ENCODE measurements at places on chromosomes 13 and 19.

DNA sequence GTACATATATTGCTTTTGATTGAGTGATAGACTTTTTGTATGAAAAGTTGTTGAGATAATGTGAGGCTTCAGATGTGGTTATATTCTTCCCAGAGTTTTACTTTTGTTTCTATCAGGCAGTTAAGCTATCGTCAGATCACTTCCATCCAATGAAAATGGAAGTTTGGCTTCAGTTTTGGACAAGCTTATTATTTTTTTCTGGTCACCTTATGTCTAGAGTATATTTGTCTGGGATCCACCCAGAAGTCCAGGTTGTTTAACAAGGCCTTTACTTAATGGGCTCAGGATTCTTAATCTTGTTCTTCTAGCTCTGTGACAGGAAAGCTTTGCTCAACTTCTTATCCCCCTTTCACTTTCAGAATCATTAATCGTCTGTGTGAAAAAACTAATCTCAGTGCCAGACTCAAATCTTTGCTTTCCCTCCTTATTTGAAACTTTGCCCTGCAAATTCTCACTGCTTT, 150.9 kb downstream of the PDS5B start:
- no peak for DNase-seq

GRCh38 chr13:102555914-102556553, 40.8 kb upstream of the TPP2 start:
- peak; percentile 23 for DNase-seq

GRCh38 chr13:42394361-42394708, 122.4 kb downstream of the AKAP11 start:
- DNase-seq: no peak

DNA sequence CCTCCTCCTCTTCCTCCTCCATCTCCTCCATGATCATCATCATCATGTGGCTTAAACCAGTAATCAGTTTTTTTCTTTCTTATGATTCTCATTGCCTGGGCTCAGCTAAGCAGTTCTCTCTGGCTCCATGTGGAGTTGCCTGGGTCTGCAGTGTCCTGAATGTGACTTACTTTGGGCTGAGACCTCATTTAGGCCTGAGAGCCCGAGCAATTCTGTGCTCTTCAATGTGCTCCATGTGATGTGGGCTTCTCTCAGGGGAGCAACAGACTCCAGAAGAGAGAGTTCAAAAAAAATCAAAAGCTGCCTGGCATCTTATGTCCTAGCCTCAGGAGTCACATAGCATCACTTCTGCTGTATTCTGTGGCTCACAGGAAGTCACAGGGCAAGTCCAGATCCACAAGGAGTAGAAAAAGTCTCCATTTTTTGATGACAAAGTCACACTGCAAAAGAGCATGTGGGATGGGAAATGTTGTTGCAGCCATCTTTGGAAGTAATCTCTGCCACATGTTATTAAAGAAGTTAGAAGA, 128.7 kb downstream of the MAB21L1 start:
- no peak for DNase-seq

- DNase-seq: no peak
These were observed 24.9 kb downstream of the CPAMD8 start for GRCh38 chr19:17001603-17002183.

DNA sequence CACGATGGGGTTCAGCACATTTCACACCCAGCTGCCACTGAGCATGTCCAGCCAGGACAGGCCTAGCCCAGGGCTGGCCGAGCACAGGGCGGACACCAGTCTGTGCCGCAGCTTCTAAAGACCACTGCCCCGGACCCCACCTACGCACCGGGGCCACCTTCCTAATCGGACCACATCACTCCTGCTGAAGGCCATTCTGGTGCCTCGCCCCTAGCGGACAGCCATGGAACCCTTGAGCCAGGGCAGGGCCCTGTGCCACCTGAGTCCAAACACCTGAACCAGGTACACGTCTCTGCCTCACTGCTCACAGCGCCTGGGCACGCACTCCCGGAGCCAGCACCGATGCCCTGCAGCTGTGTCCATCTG, 8.4 kb upstream of the C13orf46 start:
- DNase-seq: no peak

DNA sequence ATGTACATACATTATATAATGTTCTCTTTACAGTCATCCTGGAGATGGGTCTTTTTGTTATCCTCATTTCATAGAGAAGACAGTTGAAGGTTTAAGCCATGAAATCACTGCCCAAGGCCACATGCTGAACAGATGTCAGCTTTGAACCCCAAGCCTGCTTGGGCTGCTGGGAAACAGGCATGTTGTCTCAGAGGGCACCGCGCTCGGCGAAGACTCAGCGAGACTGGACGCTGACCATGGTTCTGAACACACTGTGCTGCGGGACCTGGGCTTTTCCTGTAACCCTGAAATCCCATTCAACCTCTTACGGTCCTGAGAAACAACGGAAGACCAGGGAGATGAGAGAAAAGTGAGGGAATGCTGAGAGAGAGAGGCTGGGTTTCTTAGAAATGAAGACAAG, 27.3 kb downstream of the LRFN3 start:
- no peak for DNase-seq

- DNase-seq: no peak
These were observed 353.2 kb downstream of the SPRY2 start for GRCh38 chr13:79987761-79988160.

- DNase-seq: no peak
These were observed 5.4 kb upstream of the NLRP7 start for GRCh38 chr19:54952591-54953344.

DNA sequence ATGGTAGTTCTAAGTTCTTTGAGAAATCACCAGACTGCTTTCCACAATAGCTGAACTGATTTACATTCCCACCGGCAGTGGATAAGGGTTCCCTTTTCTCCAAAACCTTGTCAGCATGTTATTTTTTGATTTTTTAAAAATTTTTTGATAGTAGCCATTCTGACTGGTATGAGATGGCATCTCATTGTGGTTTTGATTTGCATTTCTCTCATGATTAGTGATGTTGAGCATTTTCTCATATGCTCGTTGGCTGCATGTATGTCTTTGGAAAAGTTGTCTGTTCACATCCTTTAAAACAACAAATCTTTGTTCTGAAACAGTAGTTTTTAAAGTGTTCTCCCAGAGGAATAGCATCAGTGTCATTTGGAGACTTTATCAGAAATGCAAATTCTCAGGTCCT, 77.5 kb upstream of the POMP start:
- no peak for DNase-seq

- no peak for DNase-seq
These were observed 19.6 kb downstream of the OLFM2 start for GRCh38 chr19:9916719-9917118.

DNA sequence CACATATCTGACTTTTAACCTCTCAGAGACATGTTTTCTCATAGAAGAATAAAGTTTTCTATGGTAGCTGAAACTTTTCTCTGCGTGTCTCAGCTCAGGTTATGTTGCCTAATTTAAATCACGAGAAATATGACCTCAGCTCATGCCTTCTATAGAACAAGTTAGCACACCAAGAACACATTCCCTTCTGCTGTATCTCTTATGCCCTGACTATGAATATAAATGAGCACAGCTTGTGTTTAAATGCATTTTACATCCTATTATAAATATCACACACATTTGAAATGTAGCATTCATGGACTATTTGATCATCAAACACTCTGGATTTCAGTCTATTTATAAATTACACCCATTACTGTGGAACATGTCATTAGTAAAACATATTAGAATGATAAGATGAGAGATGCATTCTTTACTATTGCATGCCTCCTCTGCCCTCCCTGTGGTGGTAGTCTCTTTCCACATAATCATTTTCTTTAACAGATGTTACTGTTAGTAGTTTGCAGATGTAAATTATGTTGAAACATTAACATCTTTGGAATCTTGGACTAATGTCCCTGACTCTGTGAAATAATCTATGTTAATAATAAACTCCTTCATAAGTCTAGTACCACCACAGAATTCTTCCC, 2044.9 kb upstream of the PCDH20 start:
- DNase-seq: no peak

DNA sequence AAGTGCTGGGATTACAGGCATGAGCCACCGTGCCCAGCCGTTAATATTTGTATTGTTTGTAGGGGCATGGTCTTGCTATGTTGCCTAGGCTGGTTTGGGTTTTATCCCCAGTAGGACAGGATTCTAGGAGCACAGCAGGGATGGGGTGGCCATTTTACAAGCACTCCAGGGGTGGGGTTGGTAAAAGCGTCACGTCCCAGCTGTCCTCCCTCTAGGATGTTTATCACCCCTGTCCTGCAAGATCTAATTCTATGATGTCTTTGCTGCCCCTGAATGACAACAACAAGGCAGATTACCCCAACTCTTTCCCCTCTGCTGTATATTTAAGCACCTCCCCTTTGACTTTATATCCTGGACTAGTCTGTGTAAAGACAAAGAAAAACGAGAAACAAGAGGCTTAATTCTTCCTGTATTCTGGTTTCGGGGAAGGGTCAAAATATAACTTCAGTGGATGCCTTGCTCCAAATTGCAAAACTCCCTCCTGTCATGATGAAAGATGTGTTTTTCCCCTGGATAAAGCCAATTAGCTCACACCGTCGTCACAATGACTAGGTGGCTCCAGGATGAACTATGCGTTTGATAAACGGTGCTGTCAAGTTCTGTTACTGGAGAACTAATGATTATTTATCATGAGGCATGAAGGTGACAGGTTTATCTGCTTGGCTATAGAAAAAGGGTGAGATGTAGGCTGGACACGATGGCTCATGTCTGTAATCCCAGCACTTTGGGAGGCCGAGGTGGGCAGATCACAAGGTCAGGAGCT, 27.8 kb upstream of the OR1M1 start:
- no peak for DNase-seq

DNA sequence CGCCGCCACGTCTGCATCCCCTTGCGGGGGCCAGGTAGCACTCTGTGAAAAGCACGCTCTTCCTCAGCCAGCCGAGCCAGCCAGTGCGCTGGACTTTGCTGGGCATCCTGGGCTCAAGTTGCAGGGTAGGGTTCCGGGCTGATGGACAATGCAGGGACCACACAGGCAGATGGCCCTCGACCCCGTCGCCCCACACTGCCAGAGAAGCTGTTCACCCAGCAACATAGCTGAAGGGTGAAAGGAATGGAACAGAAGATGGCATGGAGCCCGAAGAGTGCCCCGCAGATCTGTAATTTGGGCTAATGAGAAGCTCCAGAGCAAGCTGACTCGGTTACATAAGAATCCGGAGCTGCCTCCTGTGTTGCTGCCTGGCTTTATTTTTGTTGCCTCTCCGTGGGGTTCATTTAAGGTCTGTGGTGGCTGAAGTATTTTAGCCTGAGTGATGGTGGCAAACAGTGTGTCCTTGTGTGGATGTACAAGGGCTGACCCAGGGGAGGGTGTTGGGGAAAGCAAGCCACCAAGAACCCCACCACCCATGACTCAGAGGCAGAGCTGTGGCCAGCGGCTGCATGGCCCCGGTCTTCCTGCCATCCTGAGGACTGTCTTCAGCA, 105.8 kb downstream of the SOX1 start:
- DNase-seq: no peak

DNA sequence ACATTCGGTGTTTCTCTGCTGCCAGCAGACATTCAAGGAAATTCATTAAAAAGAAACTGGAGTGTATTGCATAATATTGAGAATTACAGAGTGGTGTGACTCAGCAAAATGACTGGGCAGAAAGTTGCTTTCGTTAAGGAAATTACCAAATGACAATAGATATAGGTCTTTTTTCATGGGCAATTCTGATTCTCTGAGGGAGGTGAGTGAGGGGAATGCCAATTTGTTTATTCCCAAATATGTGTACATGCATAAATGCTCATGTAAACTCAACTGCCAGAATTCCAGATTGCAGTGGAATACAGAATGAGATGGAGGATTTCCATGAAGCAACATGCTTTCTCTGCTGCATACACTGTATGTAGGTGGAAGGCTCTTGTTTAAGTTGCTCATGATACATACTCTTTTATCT, 1730.1 kb downstream of the SLITRK5 start:
- DNase-seq: no peak

DNA sequence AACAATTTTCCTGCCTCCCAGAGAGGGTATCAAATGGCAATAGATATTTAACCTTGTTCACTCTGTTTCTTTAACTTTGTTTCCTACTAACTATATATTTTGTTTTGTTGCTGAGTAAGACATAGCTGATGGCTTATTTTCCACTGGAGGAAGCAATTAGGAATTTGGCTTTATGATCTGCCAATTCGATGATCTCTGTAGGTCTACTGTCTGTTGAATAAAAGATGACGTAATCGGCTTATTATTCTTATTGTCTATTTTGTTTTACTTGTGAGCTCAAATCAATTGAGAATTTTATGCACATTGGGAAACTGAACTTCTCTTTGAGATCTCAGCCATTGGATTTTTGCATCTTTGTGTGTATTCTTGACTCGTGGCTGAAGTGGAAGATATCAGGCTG, 862.6 kb downstream of the EFNB2 start:
- no peak for DNase-seq

- no peak for DNase-seq
These were observed 28.8 kb downstream of the DEDD2 start for GRCh38 chr19:42188665-42189064.

- DNase-seq: no peak
These were observed 15.3 kb upstream of the RANBP3 start for GRCh38 chr19:5993201-5993600.

DNA sequence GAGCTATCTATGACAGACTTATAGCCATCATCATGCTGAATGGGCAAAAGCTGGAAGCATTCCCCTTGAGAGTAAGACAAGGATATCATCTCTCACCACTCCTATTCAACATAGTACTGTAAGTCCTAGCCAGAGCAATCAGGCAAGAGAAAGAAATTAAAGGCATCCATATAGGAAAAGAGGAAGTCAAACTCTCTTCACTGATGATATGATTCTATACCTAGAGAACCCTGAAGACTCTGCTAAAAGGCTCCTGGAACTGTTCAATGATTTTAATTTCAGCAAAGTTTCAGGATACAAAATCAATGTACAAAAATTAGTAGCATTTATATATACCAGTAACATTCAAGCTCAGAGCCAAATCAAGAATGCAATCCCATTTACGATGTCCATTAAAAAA, 21.7 kb upstream of the C1QTNF9B start:
- no peak for DNase-seq

GRCh38 chr19:15304140-15304705, 28.1 kb downstream of the BRD4 start:
- DNase-seq: peak; percentile 92

- DNase-seq: no peak
These were observed 648.0 kb downstream of the DACH1 start for GRCh38 chr13:71218960-71219359.

GRCh38 chr13:42218576-42218975, 53.4 kb upstream of the AKAP11 start:
- no peak for DNase-seq

- DNase-seq: no peak
These were observed 34.3 kb downstream of the RCBTB1 start for GRCh38 chr13:49550942-49551644.

- no peak for DNase-seq
These were observed 40.6 kb upstream of the FAM216B start for GRCh38 chr13:42740753-42741152.
